HFFc6 (cell line): ENCODE measurements at places on chromosomes 6 and 20.

GRCh38 chr6:105537981-105538578 is 135.2 kb upstream of the PREP start:
- H3K36me3 ChIP-seq = no peaks in the 10 kb centered on the region
- no peaks in the 10 kb centered on the region; the same call in none of the 2 replicates for H3K27me3 ChIP-seq
- H3K27ac ChIP-seq = no peak overlapping the region
- H3K4me3 ChIP-seq = no peak overlapping the region
- peaks cover 5% of the 10 kb centered on the region; the same call in 1 of the 2 replicates for H3K4me1 ChIP-seq

DNA sequence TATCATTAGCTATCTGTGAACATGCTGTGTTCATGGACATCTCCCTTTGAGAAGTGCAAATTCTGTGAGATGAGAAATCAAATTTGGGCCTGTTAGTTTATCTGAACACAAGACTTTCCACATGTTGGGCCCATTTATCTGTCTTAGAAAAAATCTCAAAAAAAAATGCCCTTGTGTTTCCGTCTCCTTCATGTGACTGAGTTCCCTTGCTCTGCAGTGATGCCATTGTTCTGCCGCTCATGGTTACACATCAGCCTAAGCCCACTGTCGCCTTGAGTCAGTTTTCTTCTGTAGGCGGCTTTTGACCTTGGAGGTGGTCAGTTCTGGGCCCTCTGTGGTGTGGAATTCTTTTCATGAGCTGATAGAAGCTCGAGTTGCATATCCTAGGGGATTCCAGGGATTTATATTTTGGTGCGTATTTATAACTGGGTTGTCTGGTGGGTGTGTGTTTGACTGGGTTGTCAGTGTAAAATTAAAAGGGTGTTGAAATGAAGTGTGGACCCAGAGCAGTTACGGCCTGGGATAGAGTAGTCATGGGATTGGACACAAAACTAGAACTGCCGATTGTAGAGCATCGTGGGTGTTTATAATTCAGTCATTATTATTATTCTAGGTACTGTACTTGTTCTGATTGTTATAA is 156.7 kb downstream of the JARID2 start:
- DNase-seq = no peak
- H3K27me3 ChIP-seq = peaks cover 3% of the 10 kb centered on the region; the same call in 1 of the 2 replicates
- no peaks in the 10 kb centered on the region for H3K36me3 ChIP-seq
- no peak overlapping the region for H3K4me3 ChIP-seq

DNA sequence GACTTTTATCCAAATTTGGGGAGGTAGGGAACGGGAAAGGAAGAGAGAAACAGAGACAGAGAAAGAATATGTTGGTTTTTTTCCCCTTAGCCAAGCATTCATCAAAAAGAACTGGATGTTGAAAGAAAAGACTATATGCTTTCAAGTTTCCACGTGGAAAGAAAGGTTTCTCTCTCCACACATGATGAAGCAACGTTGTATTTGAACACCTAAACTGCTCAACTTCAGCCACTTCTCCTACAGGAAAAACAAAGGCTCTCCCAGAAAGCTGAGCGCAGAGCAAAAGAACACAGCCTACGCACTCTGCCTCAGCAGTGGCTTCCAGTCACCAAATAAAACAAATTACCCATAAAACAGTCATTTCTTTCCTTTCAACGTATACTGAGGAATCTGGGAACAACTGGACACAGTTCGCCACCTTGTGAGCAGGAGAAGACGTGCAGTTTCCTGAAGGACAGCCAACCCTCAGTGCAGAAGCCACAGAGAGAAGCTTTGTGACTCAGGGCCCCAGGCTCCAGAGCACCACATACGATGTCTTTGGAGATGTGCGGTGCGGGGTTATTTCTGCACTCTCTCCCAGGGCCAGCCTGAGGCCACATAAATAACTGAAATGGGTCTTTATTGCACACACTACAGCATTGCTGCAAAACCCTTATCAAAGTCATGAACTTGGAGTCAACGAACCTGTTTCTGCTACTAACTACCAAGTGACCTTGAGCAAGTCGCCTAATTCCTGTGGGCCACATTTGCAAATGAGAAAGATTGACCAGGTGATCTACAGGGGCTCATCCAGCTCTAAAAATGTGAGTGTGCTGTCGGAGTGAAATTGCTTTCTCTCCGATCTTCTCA is 10.1 kb downstream of the IL17F start:
- H3K4me3 ChIP-seq = no peak overlapping the region
- no peaks in the 10 kb centered on the region for H3K36me3 ChIP-seq
- H3K27ac ChIP-seq = no peak overlapping the region
- DNase-seq = peak; percentile 81
- no peaks in the 10 kb centered on the region for H3K4me1 ChIP-seq

- peaks cover 16% of the 10 kb centered on the region for H3K4me1 ChIP-seq
- no peak overlapping the region for H3K4me3 ChIP-seq
- peaks cover 11% of the 10 kb centered on the region for H3K27me3 ChIP-seq
- no peaks in the 10 kb centered on the region for H3K36me3 ChIP-seq
Observed at GRCh38 chr6:68638230-68638900, 3.3 kb downstream of the ADGRB3 start.

DNA sequence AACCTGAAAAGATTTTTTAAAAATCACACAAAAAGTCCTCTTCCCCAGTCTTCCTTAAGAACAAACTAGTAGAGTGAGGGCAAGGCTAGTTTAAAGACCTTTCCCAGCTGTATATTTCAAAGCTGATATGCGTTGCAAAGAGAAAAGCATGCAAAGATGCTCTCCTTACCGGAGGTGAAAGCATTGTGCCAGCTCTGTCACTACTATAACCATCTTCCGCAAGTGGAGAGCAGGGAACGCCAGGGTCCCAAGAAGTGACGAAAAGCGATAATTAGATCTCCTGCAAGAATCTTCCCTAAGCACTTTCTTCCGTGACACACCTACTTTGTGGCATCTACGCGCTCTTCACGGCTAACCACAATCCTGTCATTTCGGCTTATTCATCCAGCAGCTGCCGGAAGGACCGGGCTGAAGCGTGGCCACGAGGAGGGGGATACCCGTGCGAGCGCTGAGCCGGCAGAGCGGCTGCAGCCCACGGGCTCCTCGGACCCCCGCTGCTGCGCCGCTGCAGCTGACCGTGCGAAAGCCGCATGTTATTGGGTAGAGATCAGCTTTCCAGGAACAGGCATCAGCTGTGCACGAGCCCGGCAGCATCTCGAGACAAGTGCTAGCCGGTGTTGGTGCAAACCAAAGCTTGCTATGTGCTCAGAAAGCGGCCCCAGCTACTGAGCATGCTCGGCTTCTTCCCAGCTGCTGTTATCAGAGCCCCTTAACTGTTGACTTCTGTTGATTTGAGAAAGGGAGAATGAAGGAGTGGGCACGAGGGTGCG is 57.2 kb upstream of the ARHGAP18 start:
- H3K4me1 ChIP-seq = peaks cover 18% of the 10 kb centered on the region
- peak overlapping the region; percentile 91 for H3K4me3 ChIP-seq
- peaks cover 7% of the 10 kb centered on the region for H3K27me3 ChIP-seq
- no peaks in the 10 kb centered on the region for H3K36me3 ChIP-seq
- DNase-seq = peak; percentile 26
- H3K27ac ChIP-seq = no peak overlapping the region

GRCh38 chr20:62485062-62485700 is 9.4 kb upstream of the GATA5 start:
- no peak overlapping the region for H3K27ac ChIP-seq
- H3K36me3 ChIP-seq = no peaks in the 10 kb centered on the region
- peaks cover 47% of the 10 kb centered on the region for H3K27me3 ChIP-seq
- H3K4me3 ChIP-seq = no peak overlapping the region
- DNase-seq = no peak
- H3K4me1 ChIP-seq = peaks cover 6% of the 10 kb centered on the region

DNA sequence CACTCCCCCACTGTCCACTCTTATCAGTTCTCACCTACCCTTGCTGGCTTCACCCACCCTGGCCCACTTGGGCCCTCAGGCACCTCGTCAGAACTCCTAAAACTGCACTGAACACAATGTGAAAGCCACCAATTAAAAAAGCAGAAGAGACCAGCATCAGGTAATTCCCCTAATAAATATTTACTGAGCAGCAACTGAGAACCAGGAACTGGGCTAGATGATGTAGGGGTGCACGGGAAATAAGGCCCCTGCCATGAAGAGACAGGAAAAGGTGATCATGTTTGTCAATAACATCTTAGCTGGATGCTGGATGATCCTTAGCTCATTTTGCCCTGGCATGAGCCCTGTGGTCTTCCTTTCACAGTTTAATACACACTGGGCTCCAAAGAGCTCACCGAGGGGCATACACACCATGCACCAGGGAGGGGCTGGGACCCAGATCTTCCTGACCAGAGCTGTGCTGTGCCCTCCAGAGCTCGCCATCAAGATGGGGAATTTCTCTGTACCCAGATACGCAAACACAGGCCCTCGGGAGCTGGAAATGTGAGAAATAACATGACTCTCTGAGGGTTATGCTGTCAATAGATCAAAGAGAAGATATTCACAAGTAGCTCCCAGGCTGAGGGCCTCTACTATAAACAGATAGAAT is 113.6 kb upstream of the SLC22A16 start:
- H3K27me3 ChIP-seq = no peaks in the 10 kb centered on the region
- no peak overlapping the region for H3K27ac ChIP-seq
- H3K36me3 ChIP-seq = no peaks in the 10 kb centered on the region
- no peak overlapping the region for H3K4me3 ChIP-seq
- DNase-seq = no peak

DNA sequence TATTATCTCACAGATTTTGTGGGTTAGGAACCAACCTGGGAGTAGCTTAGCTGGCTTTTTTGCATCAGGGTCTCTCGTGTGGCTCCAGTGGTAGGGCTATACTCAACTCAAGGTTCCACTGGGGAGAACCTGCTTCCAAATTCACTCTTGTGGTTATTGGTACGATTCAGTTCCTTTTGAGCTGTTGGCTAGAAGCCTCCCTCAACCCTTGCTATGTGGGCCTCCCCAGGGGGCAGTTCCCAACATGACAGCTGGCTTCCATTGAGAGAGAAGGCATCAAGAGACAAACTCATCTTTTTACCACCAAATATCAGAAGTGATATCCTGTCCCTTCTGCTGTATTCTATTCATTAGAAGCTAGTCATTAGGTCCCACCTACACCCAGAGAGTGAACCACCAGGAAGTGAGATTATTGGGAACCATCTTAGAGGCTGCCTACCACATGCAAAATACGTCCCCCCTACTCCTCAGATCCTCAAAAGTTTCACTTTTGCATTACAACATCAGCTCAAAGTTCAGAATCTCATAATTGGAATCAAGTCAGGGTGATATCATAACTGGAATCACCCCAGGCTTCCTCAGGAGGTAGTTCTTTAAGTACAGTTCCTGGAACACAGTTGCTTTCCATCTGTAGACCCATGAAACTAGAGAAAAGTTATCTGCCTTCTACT is 30.9 kb downstream of the MKKS start:
- DNase-seq = no peak
- H3K4me3 ChIP-seq = no peak overlapping the region
- H3K27ac ChIP-seq = no peak overlapping the region
- no peaks in the 10 kb centered on the region for H3K27me3 ChIP-seq
- H3K36me3 ChIP-seq = no peaks in the 10 kb centered on the region
